ENCODE measurements at places on chromosomes 16 and 17. TPM values are rescaled to one million over a fixed set of nuclear protein-coding genes. Genes with fewer than 3 reads are reported as not detected.

GRCh38 chr16:83651871-83652270, 155.9 kb upstream of the HSBP1 start:
- no peak for DNase-seq

DNA sequence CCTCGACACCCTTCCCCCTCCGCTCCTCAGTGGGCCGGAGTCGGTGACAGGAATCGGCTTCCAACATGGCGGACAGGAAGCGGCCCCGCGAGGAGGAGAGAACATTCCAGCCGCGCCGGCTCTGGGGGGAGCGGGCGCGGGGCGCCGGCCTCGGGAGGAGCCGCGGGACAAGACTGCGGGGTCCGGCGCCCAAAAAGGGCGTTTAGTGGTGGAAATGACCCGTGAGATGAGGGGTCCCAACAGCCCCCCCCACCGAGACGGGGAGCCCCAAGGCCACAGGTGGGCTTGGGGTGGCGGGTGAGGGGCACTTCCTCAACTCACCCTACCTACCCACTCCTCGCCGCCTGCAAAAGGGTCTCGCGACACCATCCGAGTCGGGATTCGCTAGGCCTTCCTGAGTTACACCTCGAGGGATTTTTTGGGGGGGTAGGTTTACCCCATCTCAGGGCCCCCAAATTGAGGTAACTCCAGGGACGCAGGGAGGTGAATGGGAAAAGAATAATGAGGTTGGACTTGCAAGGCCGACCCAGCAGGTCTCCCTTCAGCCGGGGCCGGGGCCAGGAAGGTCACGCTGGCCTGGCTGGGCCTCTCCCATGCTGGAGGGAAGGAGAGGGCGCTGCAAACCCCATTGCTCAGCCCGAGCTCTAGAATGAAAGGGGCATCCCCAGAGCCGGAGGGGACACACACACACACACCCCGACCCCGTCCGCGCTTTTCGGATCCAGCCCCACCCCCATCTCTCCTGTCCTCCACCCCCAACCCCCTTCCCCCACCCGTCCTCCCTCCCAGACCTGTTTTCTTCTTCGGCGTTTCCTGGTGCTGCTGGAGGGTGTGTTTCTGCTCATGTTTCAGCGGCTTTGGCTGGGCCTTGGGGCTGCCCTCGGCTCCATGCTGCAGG, 707 bp downstream of the NUFIP2 start:
- DNase-seq: no peak

KRT40 gene
- polyA plus RNA-seq: not detected

PRSS36 gene
- polyA plus RNA-seq: 0.24 TPM

GRCh38 chr16:69818891-69819545, 56.9 kb downstream of the WWP2 start:
- no peak for DNase-seq

DNA sequence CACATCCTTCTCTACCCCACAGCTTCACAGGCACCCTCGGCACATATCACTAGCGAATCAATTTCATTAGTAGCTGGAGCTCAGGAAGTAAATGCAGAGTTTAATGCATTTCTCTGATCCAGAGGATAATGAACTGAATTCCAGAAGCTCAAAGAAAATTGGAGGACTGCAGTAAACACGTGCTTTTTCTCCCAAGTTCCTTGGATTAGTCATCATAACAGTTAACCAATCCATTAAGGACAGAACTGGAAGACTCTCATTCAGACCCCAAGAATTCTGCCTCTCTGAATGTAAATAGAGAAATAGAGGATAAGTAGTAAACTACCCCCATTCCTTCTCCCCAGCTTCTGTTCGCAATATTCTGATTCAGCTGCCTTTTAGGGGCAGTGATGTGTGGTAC, 40.7 kb downstream of the DUSP14 start:
- DNase-seq: no peak

TTYH2 gene
- 4.3 TPM for polyA plus RNA-seq

ZFPM1 gene
- polyA plus RNA-seq: 0.20 TPM

TUBB3 gene
- 173 TPM for polyA plus RNA-seq

- no peak for DNase-seq
These were observed 5.0 kb upstream of the TRAF4 start for GRCh38 chr17:28738680-28739384.

ABCC11 gene
- 0.06 TPM for polyA plus RNA-seq

SLC16A11 gene
- polyA plus RNA-seq: not detected

- no peak for DNase-seq
These were observed 300 bp downstream of the CTRB1 start for GRCh38 chr16:75219088-75219487.

CSH1 gene
- not detected for polyA plus RNA-seq

DNA sequence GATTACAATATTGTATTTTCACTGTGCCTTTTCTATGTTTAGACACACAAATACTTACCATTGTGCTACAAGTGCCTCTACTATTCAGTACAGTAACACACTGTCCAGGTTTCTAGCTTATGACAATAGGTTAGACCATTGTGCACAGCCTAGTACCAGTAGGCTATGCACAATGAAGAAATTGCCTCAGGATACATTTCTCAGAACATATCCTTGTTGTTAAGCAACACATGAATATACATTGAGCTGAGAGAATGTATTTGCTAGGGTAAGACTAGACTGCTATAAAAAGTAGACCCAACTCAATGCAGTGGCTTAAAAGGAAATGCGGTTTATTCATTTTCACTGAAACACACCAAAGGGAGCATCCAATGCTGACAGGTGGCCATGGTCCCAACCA, 285.1 kb downstream of the HS3ST3A1 start:
- DNase-seq: no peak

GNAO1 gene
- 0.01 TPM for polyA plus RNA-seq

TMEM238L gene
- polyA plus RNA-seq: not detected

GRCh38 chr17:75260641-75261335, 618 bp downstream of the GGA3 start:
- DNase-seq: no peak

ABCA10 gene
- 0.58 TPM for polyA plus RNA-seq

GRCh38 chr17:46135126-46135812, 58.0 kb downstream of the KANSL1 start:
- DNase-seq: no peak

GRCh38 chr16:79601092-79601930, 774 bp upstream of the MAF start:
- no peak for DNase-seq

DNA sequence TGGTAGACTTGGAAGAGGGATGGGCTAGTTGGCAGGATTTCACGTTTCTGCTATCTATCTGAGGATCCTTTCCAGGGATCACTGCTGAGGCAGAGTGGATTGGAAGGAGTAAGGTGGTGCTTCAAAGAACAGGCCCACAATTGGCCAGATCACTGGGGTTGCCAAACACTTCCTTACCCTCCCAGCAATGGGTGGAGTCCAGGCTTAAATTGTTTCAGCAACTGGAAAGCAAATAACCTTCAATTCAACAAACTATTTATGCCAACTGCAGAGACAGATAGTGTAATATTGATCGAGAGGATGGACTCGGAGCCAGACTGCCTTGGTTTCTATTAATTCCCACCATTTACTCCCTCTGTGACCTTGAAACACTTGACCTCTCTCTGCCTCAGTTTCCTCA, 2.1 kb downstream of the ARRB2 start:
- no peak for DNase-seq

- DNase-seq: no peak
These were observed 78.0 kb downstream of the YPEL2 start for GRCh38 chr17:59409336-59410048.

GGA3 gene
- 25.8 TPM for polyA plus RNA-seq

ATP6V0C gene
- polyA plus RNA-seq: 11.0 TPM

KLHL11 gene
- 7.6 TPM for polyA plus RNA-seq

- DNase-seq: no peak
These were observed 35.6 kb upstream of the PHOSPHO1 start for GRCh38 chr17:49266233-49266632.

MGRN1 gene
- polyA plus RNA-seq: 8.6 TPM

SCNN1B gene
- polyA plus RNA-seq: not detected

DNA sequence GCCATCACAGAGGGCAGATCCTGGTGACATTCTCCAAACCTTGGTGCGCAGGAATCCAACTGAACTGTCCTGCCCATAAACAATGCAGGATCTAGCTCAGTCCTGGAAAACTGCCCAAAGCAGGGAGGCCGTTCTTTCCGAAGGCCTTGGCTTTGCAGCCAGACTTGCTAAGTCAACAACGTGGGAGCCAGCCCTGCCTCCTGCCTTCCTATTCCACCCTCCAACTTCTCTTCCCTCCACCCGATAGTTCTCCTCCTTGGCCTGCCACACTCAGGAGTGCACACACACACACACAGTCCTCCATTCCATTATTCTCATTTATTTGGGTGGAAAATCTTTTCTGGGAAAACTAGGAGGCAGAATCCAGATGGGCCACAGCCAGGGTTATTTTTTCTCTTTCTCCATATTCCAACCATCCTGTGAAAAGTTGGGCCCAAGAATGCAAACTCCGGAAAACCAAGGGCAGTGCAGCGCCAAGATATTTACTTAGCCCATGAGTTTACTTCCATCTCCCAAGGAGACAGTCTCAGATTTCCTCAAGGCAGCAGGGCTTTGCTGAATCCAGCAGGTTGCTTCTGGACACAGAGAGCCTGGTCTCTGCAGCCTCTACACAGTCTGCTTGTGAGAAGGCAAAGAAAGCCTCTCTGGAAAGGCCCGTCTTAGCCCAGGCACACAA, 15.8 kb downstream of the COPRS start:
- peak; percentile 42 for DNase-seq

DNA sequence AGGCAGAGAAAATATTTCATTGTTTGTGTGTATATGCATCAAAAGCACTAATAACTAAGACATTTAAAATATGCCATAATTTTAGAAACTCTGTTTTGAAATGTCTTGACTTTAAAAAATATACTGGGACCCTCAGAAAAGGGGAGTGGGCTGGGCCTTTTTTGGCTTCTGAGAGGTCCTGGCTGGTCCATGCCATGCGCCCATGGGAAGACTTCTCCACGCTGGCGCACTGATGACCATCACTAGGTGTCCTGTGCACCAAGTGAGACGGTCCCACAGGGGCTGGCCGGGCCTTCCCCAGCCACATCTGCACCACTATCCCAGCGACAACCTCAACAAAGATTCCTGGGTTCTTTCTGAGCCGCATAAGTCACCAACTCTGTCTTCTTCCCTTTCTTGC, 27.0 kb upstream of the WFIKKN2 start:
- DNase-seq: no peak

- peak; percentile 13 for DNase-seq
These were observed 26.8 kb upstream of the FOXK2 start for GRCh38 chr17:82492643-82493225.

DNA sequence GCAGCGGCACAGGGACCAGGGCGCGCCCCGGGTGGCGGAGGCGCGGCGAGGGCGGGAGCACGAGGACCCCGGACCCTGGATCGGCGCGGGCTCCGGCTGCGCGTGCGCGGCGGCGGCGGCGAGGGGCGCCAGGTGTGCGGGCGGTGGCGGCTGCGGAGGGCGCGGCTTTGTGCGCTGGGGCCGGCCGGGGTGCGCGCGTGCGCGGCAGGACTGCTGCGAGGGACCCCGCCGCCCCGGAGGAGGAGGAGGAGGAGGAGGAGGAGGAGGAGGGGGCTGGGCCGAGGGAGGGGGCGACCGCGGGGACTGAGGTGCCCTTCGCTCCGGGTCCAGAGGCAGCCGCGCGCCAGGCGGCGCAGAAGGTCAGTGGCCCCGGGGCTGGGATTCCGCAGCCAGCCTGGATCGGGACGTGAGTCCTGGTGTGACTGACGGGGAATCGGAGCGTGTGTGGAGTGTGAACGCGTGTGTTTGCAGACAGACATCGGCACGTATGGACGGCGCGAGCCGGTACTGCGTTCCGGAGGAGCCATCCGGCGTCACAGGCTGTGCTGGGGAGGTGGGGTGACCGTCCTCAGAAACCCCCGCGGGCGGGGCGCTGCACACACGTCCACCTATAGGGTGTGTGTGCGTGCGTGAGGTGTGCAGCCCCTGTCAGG, 19.5 kb upstream of the RAP1GAP2 start:
- no peak for DNase-seq

DNA sequence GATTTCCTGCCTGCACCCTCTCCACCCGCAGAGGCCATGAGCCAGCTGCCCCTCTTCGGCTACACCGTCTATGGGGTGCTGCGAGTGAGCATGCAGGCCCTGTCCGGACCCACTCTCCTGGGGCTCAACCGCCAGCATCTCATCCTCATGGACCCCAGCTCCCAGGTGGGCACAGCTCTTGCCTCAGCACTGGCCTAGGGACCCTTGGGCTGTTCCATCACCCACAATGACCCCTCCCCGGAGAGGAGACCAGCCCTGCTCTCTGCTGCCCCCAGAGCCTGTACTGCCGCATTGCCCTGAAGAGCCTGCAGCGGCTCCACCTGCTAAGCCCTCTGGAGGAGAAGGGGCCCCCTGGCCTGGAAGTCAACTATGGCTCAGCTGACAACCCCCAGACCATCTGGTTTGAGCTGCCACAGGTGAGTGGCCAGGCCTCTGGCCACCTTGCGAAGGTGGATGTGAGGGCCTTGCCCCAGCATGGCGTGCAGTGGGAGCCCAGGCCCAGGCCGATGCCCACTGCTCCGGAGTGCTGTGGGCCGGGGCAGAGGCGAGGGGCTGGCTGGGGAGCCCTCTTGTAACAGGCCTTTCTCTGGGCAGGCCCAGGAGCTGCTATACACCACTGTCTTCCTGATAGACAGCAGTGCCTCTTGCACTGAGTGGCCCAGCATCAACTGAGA, 7.3 kb upstream of the SMIM5 start:
- DNase-seq: no peak

TBX21 gene
- polyA plus RNA-seq: not detected

GRCh38 chr16:5447734-5448133, 350.1 kb upstream of the EEF2KMT start:
- DNase-seq: no peak

DNA sequence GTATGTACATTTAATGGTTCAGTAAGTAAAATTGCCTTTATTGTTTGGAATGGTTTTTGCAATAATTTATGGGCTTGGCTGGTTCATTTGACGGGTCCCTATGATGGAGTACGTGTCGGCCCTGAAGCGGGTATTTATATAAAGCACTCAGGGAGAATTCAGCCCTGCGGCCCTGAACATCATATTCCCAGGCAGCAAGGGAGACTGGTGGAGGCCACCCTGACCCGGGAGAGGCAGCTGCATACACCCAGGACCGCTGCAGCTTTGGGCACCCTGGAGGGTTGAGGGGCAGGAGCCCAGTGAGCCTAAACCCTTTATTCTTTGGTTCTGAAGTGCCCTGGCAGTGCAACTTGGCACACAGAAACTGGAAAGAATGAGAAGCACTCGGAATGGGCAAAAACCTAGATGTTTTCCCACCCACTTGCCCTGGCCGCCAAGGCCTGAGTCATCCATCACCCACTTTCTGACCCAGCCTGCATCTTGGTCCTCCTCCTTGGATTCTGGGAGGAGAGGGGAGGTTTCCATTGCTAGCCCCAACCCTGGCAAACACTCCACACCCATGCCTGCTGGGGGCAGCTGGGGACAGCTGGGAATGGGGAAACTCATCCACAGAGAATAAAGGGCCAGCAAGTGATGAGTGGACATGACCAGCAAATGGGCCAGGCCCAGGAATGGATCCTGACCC, 162.2 kb upstream of the TNRC6C start:
- no peak for DNase-seq

DNA sequence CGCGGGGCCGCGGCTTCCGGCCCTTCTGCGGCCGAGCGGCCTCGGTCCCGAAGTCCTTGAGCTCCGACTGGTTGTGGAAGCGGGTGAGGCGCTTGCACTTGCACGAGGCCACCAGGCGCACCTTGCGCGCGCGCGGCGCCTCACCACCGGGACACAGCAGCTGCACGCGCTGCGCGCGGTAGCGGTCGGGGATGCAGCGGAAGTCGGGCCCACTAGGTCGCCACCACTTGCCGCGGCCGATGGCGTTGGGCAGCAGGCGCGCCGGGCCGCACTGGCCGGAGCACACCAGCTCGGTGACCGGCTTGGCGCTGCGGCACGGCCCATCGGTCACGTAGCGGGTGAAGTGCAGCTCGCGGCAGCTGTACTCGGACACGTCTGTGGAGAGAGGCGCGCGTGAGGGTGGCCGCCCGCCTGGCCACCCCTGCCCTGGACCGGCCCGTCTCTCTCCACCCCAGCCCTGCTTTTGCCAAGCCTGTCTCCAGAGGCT, 3.2 kb downstream of the SOST start:
- no peak for DNase-seq

All from AG04450 (cell line).